ENCODE measurements at places on chromosomes 5 and 9.

DNA sequence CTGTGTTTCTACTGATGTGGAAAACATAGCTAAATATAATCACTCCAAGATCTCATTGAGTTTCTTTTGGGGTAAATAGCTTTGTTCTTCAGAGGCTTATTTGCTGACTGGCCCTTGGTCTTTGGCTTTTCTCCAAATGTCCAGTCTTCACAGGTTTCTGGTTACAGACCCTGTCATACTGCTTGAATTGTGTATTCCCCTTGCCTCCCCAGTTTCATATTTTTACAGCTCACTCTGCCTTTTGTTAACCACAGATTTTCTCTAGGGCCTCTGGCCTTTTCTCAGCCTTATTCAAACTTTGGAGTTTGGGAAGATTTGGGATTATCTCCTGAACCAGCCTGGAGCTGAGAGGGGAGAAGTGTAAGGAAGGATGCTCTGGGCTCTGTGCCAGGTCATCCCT is 23.9 kb downstream of the ISOC1 start:
- DNase-seq = peak; percentile 28

GRCh38 chr5:79834098-79834753 is 144.6 kb downstream of the CMYA5 start:
- DNase-seq = no peak

GRCh38 chr5:27494887-27495286 is 456.5 kb upstream of the CDH9 start:
- peak; percentile 19 for DNase-seq

DNA sequence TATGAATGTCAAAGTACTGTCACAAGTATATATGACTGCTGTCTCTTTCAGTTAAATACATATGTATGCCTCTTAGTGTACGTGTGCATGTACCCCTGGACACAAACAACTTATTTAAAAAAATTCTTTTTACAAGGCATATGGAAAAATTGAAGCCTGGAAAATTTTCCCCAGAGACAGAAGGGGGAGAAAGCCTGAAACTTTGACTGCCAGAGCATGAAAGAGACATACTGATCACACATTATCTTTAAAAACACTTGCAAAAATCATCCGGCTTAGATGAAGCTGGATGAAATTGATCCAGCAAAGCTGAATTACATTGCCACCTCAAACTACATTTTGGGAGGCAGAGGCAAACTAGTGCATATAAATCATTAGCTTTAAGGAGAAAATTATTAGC is 88.0 kb upstream of the NFIB start:
- DNase-seq = no peak

DNA sequence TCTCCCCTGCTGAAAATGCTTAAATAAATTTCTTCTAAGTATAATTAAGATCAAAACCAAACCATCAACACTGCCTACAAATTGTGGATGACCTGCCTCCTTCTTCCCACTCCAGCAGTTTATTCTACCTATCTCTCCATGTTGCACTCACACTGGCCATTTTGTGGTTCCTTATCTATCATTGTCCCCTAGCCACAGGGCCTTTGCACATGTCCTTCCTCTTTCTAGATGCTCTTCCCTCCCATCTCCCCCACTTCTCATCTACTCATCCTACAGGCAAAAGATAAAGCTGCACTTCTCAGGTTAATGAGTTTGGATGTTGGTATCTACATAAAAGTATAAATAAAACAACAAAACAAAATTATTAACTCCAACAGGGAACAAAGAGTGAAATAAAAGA is 70.6 kb upstream of the CCNG1 start:
- DNase-seq = no peak

DNA sequence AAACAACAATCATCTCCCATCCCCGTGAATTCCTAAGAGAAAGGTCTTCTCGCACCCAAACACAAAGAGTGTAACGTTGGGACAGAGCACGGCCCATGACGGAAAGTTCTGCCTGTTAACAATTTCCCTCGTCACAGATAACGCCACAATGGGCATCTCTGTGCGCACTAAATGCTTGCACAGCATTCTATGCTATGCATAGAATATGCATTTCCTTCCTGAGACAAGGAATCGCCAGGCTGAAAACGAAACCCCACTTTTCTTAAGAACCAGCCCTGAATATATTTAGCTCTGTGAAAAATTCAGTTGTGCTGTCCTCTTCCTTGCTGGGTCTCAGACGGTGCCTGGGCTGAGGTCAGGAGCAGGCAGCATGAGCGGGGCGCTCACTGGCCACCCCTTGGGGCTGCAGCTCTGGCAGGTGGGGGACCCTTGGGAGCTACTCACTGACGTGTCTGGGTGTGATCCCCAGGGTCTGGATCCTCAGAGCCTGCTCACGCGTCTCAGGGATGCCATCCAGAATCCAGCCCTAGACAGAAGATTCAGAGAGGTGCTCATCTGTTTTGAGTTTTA is 49.8 kb downstream of the AK8 start:
- DNase-seq = no peak

DNA sequence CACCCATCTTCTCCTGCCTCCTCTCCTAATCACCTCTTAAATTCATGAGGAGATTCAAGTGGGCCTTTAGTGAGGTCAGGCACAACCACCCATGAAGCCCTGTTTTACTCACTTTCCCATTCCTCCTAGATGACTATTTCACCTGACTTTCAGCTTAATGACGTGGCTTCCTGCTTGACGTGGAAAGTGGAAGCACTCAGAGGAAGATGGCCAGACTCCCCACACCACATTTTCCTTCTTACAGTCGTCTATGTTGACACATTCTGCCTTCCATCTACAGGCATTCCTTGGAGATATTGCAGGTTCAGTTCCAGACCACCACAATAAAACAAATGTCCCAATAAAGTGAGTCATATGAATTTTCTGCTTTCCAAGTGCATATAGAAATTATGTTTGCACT is 146.4 kb upstream of the TAS2R1 start:
- DNase-seq = peak; percentile 57

GRCh38 chr5:132221781-132222648 is 5.6 kb downstream of the P4HA2 start:
- DNase-seq = peak; percentile 86

DNA sequence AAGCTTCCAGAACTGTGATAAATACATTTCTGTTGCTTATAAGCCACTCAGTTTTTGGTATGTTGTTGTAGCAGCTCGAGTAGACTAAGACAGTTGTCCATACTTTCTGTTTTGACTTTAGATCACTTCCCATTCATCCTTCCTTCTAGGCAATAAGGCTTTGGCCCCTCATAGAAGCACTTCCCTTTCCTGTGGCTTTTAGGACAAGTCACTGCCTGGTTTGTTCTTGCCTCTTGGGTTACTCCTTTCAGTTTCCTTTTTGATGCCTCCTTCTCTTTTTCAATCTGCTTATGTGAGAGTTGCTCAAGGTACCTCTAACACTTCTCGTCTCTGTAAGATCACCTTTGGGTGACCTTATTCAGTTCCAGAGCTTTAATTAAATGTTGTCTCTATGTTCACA is 72.4 kb upstream of the NTRK2 start:
- DNase-seq = no peak

DNA sequence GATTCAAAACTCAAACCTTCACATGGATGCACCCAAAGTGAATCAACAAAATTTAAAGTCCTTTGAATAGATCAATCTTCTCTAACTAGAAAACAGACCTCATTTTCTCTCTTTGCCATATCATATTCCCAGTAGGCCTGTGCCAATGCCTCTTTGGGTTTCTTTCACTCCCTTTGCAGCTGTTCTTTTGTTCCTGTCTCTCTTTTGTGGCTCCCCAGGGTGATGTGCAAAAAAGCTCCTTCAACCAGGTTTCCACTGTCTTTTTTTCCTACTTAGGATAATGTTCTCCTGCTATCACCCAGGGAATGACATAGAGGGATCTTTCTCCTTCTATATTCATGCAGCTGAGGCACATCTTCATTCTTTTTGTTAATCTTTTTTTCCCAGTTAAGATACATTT is 54.6 kb downstream of the MARCHF3 start:
- no peak for DNase-seq

DNA sequence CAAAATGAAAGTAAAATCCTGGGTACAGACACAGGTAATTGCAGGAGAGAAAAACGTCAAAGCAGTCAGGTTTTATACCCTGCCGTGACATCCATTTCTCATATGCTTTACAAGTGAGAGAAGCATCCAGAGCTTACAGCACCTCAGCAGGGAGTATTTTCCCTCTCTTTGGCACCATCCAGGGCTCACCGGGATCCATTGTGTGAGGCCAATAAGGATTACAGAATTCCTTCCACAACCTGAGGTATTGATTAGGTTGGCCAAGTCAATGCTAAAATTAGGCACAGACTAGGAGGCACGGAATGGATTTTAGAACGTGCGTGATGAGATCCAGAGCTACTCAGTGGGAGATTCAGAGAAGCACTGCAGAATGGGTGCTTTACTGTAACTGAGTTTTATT is 296.6 kb downstream of the FBXL7 start:
- no peak for DNase-seq

GRCh38 chr9:93617273-93617672 is 40.9 kb downstream of the PHF2 start:
- no peak for DNase-seq

GRCh38 chr9:131774636-131775035 is 34.8 kb upstream of the RAPGEF1 start:
- no peak for DNase-seq

GRCh38 chr5:142922223-142922952 is 152.2 kb downstream of the ARHGAP26 start:
- DNase-seq = peak; percentile 65

GRCh38 chr5:56183506-56183905 is 49.6 kb downstream of the ANKRD55 start:
- DNase-seq = peak; percentile 91

DNA sequence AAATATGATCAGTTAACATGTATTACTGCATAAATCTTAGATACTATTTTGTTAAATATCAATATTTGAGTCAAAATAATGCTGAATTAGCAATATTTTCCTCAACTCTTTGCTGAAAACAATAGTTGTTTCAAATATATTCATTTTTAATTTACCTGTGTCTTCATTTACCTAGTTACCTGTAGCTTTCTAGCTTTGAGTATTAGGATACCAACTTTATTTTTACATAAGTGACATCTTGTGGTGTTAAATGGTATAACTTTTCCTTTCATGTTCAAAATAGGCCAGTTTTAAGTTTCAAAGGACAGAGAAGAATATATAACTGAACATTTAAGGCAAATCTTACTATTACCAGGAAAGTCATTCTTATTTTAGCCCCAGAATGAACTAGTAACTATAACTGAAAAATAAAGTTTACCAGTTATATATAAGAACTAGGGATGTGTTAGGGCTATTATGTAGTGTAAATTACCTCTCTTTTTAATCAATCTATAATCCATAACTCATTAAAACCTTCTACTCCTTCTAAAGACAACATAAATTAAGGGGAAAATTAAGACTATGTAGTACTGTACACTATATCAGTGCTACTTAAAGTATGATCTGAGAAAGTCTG is 25.3 kb downstream of the AP3B1 start:
- peak; percentile 28 for DNase-seq

GRCh38 chr5:132423438-132423898 is 54.0 kb downstream of the SLC22A5 start:
- no peak for DNase-seq

DNA sequence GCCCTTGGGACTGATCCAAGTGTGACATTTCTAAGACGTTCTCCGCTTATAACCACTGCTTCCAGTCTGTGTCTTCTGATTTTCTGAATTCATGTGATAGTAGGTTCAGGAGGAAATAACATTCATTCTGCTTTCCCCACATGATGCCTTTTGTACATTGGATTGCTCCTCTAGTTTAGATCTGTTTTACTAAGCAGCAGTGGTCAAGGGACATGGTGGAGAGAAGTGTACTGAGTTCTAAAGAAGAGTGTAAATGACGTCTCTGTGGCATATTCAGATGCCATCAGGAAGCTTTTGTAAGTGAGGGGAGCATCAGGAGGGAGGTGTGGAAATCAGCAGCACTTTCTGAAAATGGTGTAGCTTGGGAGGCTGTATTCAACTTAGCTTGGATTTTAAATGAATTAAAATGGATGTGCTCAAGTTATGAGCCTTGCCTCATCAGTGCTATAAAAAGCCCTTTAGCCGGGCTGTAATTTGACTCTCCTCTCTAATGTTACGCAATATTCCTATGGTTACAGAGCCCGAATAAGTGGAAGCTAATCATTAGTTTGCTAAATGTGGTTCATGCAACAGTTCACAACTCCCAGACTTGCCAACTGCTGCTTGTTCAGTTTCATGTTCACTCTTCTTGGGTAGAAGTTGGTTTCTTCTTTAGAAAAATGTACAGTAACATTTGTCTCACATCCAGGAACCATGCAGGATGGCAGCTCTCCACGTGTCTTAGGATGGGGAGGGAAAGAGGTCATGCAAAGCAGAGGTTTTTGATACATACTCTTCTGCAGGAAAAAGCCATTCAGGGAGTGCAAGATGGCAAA is 281.3 kb downstream of the ARHGAP26 start:
- DNase-seq = peak; percentile 92

DNA sequence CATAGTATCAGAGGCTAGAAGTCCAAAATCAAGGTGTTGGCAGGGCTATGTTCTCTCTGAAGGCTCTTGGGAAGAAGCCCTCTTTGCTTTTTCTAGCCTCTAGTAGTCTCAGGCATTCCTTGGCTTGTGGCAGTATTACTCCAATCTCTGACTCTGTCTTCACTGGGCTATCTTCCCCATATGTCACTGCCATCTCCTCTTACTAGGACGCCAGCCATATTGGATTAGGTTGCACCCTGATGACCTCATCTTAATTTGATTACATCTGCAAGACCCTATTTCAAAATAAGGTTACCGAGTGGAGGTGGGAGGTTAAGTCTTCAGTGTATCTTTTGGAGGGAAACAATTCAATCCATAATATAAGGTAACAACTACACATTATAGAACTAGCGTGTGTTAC is 21.3 kb upstream of the EBF1 start:
- DNase-seq = no peak

GRCh38 chr5:104513121-104513602 is 950.6 kb upstream of the NUDT12 start:
- DNase-seq = peak; percentile 79

- DNase-seq = no peak
Measured at GRCh38 chr9:133028221-133028620, 2.6 kb upstream of the GTF3C5 start.

DNA sequence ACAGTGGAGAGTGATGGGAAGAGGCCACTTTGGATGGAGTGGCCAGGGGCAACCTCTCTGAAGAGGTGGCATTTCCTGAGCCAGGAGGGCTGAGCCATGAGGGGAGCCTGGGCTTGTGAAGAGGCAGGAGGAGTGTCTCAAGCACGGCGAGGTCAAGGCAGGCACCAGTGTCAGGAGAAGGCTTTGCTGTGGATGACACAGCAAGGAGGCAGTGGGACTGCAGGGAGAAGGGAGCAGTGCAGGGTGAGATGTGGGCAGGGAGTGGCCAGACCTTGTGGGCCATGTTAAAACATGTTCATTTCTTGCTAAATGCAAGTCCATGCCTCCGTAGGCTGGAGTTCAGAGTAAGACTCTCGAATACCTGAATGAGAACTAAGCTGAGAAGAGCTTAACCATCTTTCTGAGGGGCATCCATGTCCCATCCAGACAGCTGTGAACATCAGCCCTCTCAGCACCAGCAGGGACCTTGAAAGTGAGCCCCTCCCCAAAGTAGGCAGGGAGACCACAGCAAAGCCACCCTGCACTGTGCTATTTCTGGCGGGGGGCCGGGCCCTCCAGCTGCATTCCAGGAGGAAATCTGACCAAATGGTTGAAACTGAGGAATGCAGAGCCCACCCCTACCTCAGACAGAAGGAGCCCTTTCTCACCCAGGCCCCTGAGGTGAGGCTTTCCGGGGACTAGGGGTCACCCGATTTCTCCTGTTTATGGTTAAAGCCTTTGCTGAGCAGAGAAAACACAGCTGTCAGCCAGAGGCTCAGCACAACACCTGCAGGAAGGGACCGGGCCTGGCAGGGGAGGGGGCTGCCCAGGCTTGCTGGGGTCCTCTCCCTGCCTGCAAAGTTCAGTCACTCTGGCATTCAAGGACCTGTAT is 16.1 kb upstream of the ARSI start:
- DNase-seq = no peak

GRCh38 chr9:35954942-35955546 is 2.9 kb downstream of the OR2S2 start:
- peak; percentile 80 for DNase-seq
